ENCODE measurements at places on chromosomes 1 and 21. TPM values are rescaled to one million over a fixed set of nuclear protein-coding genes. Genes with fewer than 3 reads are reported as not detected.

- no peak overlapping the region for H3K27ac ChIP-seq
- H3K4me1 ChIP-seq = peaks cover 11% of the 10 kb centered on the region
- H3K27me3 ChIP-seq = no peaks in the 10 kb centered on the region
- H3K36me3 ChIP-seq = no peaks in the 10 kb centered on the region
- no peak for DNase-seq
- H3K4me3 ChIP-seq = no peak overlapping the region
Measured at GRCh38 chr1:53131590-53131938, 10.9 kb downstream of the SLC1A7 start.

- peaks cover 18% of the 10 kb centered on the region for H3K4me1 ChIP-seq
- no peak overlapping the region for H3K27ac ChIP-seq
- no peaks in the 10 kb centered on the region for H3K36me3 ChIP-seq
Measured at GRCh38 chr1:68293122-68293521, 60.8 kb upstream of the WLS start.

Gene ETV3L
- not detected for total RNA-seq

- no peaks in the 10 kb centered on the region for H3K4me1 ChIP-seq
- peak; percentile 94 for DNase-seq
- H3K27ac ChIP-seq = no peak overlapping the region
- H3K36me3 ChIP-seq = no peaks in the 10 kb centered on the region
- H3K4me3 ChIP-seq = no peak overlapping the region
Measured at GRCh38 chr1:41573785-41574713, 89.6 kb upstream of the EDN2 start.

Gene VASH2
- total RNA-seq = not detected

DNA sequence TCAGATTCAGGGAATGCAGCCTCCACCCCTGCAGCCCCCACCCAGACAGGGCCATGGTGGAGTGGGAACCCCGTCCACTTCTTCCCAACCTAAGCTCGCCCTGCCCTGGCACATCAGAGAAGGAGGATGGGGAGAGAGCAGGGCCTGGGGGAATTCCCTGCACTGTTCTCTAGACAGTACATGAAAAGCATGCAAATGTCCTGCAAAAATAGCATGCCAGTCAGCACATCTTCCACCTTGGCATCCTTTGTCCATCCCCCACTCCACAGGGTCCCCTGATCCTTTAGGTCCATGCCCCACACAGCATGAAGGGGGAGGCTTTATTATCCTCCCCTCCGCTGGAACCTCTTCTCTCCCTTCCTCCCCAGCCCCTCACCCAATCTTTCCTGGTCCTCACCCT lies 35.0 kb upstream of the RD3 start:
- no peaks in the 10 kb centered on the region for H3K36me3 ChIP-seq
- H3K27me3 ChIP-seq = no peaks in the 10 kb centered on the region
- no peak for DNase-seq
- no peak overlapping the region for H3K27ac ChIP-seq
- no peak overlapping the region for H3K4me3 ChIP-seq

All from stomach (tissue), 19 donors.